ENCODE measurements at places on chromosomes 16 and 17. TPM values are rescaled to one million over a fixed set of nuclear protein-coding genes. Genes with fewer than 3 reads are reported as not detected.

DNA sequence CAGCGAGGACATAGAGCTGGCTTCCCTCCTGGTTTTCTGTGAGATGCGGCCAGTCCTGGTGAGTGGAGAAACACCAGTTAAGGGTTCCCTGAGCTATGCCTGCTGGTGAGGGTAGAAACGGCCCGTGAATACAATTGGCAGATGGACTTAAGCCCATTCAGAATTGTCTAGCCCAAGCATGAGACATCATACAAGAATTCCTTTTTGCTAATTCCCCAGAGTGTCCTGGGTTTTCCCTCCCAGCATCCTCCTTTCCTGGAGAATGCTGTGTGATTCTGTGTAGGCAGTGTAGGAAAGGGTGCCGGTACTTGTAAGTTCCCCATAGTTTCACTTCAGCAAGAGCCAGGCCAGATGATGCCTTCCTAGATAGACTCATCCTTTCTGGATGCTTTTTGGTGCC, 65.1 kb downstream of the SDR42E1 start:
- no peak for DNase-seq

Gene BAIAP2
- 107 TPM for total RNA-seq

DNA sequence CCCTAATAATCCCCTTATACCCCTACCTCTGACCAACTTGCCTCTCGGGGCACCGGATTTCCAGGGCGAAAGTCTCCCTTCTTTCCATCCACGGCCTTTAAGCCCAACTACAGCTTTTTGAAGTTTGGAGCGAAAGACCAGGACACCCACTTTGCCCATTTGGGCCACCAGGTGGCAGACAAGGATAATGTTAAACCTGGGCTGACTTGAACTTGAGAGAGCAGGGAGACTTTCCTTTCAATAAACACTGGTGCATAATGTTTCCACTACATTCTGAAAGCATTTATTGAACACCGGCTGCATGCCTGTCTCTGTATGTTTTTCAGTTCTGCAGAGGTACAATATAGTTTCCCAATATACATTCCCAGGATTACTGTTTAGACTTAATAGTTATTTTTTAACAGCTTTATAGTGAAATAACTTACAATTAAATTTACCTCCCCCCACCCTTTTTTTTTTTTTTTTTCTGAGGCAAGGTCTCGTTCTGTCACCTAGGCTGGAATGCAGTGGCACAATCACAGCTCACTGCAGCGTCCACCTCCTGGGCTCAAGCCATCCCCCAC, 6.9 kb upstream of the CES3 start:
- no peak for DNase-seq

DNA sequence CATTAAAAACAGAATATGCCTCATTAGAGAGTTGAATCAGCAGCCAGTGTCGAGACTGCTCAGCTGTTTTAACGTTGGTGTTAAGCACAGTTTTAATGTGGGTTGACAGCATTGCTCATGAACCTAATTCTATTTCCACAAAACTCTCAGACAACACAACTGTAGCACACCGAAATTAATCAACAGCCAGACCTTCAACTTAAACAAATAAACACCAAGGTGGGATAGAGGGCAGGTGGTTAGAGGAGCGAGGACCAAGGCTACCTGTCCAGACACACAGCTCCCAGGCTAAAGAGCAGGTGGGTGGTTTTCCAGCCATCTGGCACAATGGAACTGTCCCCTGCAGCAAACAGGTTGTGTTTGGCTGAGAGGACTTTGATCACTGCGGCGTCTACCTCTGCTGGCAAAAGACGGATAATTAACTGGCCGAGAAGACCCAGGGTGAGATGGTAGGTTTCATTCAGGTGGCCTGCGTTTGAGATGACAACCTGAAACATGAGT, 69.6 kb upstream of the ATP2A3 start:
- no peak for DNase-seq

Gene KIF18B
- 5.7 TPM for total RNA-seq

Gene KAT8
- 25.7 TPM for total RNA-seq

DNA sequence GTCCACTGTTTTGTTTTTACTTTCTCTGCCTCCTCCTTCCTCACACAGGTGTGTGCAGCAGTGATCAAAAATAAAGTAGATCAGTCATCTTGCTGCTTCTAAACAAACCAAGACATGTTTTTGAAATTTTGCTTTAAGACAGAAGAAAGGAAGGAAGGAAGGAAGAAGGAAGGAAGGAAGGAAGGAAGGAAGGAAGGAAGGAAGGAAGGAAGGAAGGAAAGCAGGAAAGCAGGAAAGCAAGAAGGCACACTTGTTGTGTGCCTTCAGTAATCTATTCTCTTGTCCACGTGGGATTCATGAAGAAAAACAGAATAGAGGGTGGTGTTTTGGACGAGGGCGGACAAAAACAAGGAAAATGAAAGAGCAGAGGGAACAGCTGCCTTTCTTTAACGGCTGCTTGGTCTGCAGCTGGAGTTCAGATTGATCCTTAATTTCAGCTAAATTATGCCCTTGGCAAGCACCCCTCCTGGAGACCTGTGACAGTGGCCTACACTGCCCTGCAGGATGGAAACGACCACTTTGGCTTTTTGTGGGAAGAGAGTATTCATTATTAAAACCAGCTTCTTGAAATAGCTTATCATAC, 188.5 kb upstream of the IRX3 start:
- DNase-seq = no peak

GRCh38 chr17:59401274-59401673, 69.8 kb downstream of the YPEL2 start:
- no peak for DNase-seq

- DNase-seq = no peak
These were observed 144.5 kb downstream of the CLEC16A start for GRCh38 chr16:11088831-11089230.

DNA sequence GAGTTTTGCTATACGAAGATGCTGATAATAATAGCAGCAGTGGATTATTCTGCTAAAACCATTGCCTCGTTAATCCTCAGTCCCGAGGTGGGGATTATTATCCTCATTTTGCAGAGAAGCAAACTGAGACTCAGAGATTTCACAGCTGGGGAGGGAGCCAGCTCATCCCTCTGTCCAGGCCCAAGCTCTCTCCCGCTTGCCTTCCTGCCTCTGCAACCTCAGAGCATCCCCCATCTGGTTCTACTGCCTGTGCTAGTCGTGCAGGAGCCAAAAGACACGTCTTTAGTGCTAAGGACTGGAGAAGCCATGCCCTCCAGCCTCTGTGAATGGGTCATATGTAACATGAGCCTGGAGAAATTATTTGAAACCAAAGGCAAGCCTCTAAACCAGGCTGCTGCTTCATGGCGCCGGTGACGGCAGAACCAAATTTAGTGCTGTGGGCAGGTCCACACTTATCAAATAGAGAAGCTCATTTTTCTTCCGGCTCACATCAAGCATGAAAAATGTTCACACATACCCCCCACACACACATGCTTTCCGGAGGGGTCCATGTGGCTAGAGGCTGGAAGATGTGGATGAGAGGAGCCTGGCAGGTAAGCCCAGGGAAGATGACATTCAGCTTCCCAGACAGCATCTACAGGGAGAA, 13.5 kb downstream of the MAPT start:
- DNase-seq = no peak

DNA sequence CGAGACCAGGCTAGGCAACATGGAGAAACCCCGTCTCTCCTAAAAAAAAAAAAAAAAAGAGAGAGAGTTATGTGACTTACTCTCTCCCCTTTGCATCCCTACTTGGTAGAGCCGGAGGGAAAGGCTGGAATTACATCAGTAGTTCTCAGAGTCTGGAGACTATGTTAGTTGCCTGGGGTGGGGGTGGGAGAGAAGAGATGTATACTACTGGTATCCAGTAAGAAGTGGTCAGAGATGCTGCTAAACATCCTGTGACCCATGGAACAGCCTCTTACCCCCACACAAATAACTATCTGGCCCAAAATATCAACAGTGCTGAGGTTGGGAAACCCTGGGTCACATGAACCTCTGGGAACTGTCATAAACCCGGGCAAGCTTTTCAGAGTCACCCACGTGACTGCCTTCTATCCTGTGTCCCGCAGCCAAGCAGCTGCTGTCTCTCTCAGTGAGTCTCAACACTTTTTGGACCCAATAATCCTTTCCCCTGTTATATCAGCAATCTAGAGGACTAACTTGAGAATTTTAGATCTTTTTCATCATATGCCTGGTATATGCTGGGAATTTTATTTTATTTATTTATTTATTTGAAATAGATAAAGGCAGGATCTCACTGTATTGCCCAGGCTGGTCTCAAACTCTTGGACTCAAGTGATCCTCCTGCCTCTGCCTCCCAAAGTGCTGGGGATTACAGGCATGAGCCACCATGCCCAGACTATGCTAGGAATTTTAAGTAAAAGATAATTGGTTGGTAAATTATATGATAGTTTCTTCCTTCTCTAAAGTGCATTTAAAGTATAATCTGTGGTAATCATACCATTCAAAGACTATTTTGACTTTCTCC, 8.7 kb downstream of the EIF1 start:
- DNase-seq = no peak

DNA sequence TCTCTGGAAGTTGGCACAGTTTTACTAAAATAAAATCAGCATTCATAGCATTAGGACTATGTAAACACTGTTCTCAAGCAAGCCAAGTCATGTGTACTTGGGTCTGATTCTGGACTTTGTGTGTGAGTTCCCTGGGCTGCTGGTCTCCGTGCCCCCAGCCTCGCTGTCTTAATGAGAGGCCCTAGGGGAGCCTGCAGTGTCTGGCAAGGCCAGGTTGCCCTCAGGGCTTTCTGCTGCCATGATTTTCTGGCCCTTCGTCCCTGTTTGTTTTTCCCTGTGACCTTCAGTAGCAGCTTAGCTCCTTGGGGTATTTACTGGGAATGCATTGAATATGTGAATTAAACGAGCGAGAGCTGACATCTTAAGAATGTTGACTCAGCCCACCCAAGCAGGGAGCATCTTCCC, 161.8 kb downstream of the RPTOR start:
- DNase-seq = no peak

Gene ELAC2
- 54.8 TPM for total RNA-seq

- DNase-seq = no peak
These were observed 4.8 kb downstream of the GSG1L2 start for GRCh38 chr17:9817086-9817485.

- no peak for DNase-seq
These were observed 169.3 kb downstream of the RAB11FIP4 start for GRCh38 chr17:31560616-31561235.

DNA sequence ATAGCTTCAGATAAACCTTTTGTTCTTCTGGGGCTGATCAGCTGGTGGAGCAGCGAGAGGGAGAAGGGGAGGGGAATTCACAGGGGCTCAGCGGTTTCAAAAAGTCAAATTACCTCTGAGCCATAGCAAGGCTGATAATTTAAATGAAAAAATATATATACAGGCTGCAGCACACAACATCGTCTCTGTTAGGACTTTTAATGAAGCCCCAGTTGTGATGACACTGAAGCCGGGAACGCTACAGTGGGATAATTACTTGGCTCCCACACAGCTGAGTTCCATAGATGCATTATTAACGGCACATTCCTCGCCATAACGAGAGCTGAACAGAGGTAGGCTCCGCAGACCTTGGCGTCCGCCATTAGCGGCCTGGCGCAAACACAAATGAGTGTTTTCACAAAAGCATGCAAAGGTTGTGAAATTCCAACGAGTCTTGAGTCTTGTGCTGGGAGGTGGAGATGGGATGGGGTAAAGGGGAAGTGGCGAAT, 216.0 kb downstream of the C16orf78 start:
- no peak for DNase-seq

Gene TMEM88
- total RNA-seq = 1.5 TPM

DNA sequence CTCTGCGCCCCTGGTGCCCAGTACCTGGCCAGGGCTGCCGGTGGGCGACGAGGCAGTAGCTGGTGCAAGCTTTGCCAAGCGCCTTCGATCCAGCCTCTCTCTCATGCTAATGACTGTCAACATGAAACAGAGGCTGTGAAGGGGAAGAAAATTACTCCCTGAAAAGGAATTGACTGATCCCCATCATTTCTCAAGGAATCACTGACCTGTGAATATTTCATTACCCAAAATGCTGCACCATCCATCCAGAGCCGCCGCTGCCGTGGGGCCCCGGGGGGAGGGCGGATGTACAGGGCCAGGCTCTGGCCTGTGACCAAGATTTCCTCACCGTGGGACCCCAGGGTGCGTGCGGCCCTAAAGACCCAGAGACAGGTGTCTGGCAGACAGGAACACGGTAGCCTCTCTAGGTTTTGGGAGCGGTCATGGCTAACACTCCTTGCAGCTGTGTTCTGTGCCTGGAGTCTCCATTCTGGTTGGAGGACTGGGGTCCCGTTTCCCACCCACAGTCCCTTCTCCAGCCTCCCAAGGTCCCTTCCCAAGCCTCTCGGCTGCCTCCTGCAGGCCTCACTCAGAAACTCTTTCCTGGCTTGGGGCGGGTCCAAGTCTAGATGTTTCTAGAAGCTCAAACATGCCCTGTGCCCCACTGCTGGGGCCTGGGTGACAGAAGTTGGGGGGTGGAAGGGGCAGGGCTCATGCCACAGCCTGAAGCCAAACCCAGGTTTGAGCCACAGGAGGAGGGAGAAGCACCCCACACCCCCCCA, 73.3 kb downstream of the ENGASE start:
- DNase-seq = no peak

Measured in esophagus squamous epithelium (tissue), 5 donors.